ENCODE measurements at places on chromosomes 2 and 18.

GRCh38 chr2:47389692-47390091 is 13.3 kb upstream of the MSH2 start:
- DNase-seq = no peak
- peaks cover 10% of the 10 kb centered on the region for H3K36me3 ChIP-seq
- no peak overlapping the region for H3K27ac ChIP-seq
- no peaks in the 10 kb centered on the region for H3K27me3 ChIP-seq
- no peaks in the 10 kb centered on the region for H3K4me1 ChIP-seq

DNA sequence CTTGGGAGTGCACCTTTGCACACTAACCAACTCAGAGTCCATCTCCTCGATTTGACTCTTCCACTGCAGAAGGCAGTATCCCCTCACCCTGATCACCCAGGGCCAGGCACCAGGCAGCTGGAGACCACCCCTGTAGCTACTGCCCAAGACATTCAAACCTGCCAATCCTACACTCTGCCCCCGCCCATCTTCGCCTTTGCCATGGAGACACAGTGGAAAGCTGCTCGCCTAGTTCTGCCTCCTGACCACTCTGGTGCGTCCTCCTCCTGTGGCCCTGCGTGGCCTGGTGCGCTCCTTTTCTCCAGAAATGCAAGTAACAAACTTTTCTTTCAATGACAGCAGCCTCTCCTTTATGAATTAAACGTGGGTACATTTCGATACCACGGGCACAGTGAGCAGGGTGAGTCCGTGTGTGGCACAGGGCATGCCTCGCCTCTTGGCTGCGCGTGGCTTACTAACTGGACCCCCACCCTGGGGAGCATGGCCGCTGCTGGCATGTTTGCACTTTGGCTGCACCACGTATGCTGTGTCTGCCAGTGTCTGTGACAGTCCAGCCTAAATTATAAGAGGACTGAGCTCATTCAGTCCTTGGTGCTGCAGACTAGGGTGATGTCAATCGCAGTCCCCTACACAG is 47.6 kb downstream of the LONRF2 start:
- no peaks in the 10 kb centered on the region for H3K27me3 ChIP-seq
- peaks cover 28% of the 10 kb centered on the region for H3K36me3 ChIP-seq
- H3K4me1 ChIP-seq = peaks cover 7% of the 10 kb centered on the region
- no peak overlapping the region for H3K27ac ChIP-seq
- no peak overlapping the region for H3K4me3 ChIP-seq

- peaks cover 60% of the 10 kb centered on the region for H3K27me3 ChIP-seq
- H3K36me3 ChIP-seq = no peaks in the 10 kb centered on the region
- peak; percentile 84 for DNase-seq
- peak within 1 kb of the TSS; percentile 67 for H3K4me3 ChIP-seq
- H3K4me1 ChIP-seq = peaks cover 5% of the 10 kb centered on the region
Measured at GRCh38 chr2:209771474-209772289, at the start of gene UNC80. TSS of gene UNC80 (plus strand) at chr2:209771832. CDS start at chr2:209772073, 241 bp downstream.

DNA sequence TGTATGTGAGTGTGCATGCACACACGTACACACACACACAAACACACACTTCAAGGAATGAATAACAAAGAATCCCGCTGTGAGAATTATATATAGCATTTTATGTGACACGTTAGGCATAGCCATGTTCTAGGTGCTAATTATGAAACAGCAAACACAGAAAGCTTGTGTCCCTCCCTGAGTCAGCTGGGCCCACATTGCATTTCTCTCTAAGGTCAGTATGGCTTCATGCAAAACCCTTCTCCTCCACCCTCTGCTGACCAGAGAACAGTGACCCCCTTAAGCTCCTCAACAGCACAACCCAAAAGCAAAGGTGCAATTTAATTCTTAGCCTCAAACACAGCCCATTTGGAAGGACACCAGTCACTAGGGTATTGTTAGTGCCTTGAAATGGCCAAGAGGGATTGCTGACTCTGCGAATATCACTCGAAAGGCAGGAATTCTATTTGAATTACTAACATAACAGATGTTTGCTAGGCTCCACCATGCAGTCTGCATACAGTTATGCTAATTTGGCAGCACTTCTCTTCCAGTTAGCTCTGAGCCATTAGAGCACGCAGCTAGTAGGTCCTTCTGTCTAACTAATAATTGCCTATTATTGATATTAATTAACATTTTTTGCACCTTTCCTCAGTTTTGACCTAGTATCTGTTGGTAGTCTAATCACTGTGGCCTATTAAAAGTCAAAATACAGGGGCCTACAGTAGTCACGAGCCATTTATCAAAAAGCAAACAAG is 149.0 kb downstream of the LNPK start:
- H3K36me3 ChIP-seq = no peaks in the 10 kb centered on the region
- DNase-seq = no peak
- peaks cover 18% of the 10 kb centered on the region for H3K4me1 ChIP-seq
- no peak overlapping the region for H3K27ac ChIP-seq

DNA sequence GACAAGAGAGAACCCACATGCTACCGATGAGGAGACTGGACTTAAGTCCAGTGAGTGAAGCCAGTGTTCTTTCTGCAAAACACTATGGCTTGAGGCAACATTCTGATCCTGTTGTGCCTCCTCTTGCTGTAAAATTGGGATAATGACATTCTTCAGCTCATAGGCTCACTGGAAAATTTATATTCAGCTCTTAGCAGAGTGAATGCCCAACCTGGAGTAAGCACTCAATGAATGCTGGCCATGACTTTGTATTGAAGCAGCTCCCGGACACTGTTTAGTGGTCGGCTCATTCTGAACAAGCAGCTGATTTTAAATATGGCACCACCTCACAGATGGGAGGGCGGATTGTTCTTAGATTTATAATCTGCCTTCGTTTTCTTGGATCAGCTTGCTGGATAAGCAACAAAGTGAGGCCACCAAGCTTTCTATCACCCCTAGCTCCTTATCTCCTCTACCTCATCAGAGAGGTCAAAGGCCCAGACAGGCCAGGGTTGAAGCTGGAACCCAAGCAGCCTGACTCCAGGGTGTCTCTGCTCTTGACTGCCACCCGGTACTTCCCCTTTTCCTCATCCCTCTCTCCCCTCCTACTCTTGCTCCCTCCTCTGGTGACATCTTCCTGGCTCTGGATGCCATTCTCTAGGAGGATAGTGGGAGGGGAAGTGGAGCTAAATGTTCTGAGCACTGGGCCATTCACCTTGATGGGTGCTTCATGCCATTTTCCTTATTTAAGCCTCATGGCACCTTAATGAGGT is 11.5 kb downstream of the SLC9A4 start:
- H3K36me3 ChIP-seq = no peaks in the 10 kb centered on the region
- DNase-seq = no peak
- H3K27me3 ChIP-seq = no peaks in the 10 kb centered on the region
- no peak overlapping the region for H3K27ac ChIP-seq
- no peak overlapping the region for H3K4me3 ChIP-seq

- H3K27ac ChIP-seq = no peak overlapping the region
- H3K4me3 ChIP-seq = no peak overlapping the region
- H3K36me3 ChIP-seq = no peaks in the 10 kb centered on the region
- DNase-seq = no peak
- peaks cover 14% of the 10 kb centered on the region for H3K4me1 ChIP-seq
Measured at GRCh38 chr2:50448556-50448955, 583.4 kb downstream of the NRXN1 start.
